Urinary bladder (tissue), 4 donors: ENCODE measurements at places on chromosomes 7 and 10. TPM values are rescaled to one million over a fixed set of nuclear protein-coding genes. Genes with fewer than 3 reads are reported as not detected.

Gene KDM7A
- polyA plus RNA-seq = 5.7 TPM

Gene PPP1R9A
- 3.5 TPM for polyA plus RNA-seq

Gene TFR2
- 0.81 TPM for polyA plus RNA-seq

Gene IQCE
- polyA plus RNA-seq = 8.9 TPM

Gene GCC1
- polyA plus RNA-seq = 10.4 TPM

Gene NODAL
- not detected for polyA plus RNA-seq

Gene TLL2
- 0.22 TPM for polyA plus RNA-seq

Gene FKBP6
- polyA plus RNA-seq = not detected

GRCh38 chr10:67144530-67144929 is 218.7 kb downstream of the LRRTM3 start:
- DNase-seq = no peak

DNA sequence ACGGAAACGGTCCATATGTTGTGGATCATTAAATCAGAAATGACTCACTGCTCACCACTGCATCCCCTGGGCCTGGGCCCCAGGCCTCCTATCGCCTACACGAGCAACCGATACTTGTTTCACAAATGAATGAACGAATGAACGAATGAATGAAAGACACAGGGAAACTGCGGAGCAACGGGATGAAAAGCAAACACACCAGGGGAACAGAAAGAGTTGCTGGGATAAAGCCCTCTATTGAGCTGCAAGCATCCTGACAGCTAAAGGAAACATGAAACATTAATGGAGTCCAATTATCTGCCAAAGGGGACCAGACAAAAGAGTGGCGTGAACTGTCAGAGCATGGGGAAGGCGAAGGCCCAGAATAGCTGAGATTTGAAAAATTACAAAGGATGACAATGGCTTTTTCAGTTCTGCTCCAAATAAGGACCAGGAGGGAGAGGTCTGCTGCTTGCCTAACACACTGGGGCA is 92.1 kb downstream of the GRB10 start:
- DNase-seq = no peak

GRCh38 chr10:82266438-82266837 is 391.4 kb downstream of the NRG3 start:
- DNase-seq = no peak

- no peak for DNase-seq
Measured at GRCh38 chr7:50330254-50330653, 25.7 kb downstream of the IKZF1 start.

GRCh38 chr7:69849268-69849667 is 251.0 kb downstream of the AUTS2 start:
- DNase-seq = no peak

DNA sequence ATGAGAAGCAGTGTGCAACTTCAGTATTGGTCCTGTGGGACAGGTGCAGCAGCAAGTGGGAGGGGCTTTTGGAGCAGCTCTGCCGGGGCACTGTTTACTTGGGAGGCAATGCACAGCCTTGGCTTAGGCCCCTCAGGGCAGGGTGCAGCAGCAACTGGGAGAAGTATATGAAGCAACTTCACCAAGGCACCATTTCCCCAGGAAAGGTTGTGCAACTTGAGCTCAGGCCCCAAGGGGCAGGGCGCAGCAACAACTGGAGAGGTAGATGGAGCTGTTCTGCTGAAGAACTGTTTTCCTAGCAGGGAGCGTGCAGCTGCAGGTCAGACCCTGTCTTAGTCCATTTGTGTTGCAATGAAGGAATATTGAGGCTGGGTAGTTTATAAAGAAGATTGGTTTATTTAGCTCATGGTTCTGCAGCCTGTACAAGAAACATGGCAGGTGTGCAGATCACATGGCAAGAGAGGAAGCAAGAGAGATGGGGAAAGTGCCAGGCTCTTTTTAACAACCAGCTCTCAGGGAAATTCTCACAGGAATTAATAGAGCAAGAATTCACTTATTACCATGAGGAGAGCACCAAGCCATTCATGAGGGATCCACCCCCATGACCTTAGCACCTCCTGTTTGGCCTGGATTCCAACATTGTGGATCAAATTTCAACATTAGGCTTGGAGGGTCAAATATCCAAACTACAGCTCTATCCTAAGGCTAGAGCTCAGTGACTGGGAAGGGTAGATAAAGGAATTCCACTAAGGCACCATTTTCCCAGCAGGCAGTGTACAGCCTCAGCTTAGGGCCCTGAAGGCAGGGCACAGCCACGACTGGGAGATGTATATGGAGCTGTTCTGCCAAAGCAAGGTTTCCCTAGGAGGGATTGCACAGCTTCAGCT is 10.9 kb downstream of the GPR141 start:
- no peak for DNase-seq

DNA sequence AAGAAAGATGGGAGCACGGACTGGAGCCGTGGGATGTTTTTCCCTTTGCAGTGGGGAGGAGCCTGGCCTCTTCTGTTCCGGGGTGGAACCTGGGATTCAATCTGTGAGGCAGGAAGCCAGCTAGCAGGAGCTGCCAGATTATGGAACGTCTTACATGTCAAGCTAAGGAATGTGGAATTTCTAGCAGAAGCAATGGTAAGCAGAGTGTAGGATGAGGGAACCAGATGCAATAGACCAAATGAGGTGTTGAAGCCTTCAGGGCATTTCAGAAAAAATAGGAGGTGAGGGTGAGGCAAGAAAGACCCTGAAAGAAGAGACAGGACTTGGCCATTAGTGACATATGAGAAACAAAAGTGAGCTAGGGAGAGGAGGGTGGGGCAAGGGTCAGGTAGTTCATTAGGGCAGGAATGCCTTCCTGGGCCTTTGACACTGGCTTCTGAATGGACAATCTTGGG is 105.5 kb downstream of the CHN2 start:
- DNase-seq = no peak

DNA sequence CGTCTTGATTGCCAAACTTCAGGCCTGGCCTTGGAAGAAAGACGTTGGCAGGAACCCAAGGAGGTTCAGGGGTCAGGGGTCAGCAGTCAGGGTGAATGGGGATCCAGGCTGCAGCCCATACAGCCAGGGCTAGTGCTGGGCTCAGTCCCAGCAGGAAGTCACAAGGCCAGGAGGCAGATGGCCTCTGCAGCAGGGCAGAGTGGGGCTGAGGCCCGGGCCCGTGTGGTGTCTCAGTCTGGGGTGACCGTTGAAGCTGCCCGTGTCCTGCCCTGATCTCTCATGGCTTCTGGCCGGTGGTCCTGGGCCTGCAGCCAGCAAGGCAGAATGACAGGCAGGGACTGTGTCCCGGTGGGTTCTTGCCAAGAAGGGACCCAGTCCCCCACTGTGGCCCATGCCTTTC is 26.6 kb upstream of the PURB start:
- DNase-seq = no peak

- DNase-seq = no peak
Measured at GRCh38 chr7:25263337-25263736, 35.1 kb upstream of the NPVF start.

GRCh38 chr7:77903597-77903996 is 105.0 kb downstream of the PHTF2 start:
- DNase-seq = no peak

DNA sequence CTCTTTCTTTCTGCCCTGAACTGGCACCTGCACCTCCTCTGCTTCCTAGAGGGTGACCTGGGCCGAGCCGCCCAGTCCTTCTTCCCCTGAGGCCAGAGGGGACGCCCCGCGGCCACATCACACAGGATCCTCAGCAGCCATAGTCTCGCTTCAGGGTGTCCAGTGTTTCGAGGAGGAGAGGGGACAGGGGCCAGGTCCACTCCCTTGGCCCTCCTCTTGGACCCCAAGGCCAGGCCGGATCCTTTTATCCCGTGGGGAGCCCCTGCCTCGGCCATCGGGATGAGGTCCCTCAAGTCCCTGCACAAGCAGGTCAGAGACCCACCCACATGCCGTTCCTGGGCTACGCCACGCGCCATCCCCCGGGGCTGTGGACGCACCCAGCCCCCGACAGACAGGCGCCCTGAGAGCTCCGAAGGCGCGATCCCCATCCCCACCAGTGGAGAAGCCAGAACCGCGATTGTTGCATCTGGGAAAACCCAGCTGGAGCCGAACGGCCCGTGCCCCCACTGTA is 3.6 kb downstream of the BHLHA15 start:
- no peak for DNase-seq

DNA sequence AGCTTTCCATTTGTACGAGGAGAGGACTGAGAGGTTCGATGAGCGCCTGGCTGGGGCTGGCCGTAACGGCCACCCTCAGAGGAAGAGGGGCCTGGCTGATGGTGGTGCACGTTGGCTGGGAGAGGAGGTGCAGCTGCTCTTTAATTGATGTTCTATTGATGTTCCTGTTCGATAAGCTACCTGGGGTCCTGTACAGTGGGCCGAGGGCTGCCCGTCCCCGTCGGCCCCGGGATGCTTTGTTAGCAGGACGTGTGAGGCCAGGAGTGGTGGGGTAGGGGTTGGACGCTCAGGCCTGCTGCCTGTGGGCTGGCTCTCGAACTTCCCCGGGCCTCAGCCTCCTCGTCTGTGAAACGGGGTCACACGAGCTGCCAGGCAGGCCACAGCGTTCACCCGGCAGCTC is 25.4 kb downstream of the FAM20C start:
- DNase-seq = no peak

DNA sequence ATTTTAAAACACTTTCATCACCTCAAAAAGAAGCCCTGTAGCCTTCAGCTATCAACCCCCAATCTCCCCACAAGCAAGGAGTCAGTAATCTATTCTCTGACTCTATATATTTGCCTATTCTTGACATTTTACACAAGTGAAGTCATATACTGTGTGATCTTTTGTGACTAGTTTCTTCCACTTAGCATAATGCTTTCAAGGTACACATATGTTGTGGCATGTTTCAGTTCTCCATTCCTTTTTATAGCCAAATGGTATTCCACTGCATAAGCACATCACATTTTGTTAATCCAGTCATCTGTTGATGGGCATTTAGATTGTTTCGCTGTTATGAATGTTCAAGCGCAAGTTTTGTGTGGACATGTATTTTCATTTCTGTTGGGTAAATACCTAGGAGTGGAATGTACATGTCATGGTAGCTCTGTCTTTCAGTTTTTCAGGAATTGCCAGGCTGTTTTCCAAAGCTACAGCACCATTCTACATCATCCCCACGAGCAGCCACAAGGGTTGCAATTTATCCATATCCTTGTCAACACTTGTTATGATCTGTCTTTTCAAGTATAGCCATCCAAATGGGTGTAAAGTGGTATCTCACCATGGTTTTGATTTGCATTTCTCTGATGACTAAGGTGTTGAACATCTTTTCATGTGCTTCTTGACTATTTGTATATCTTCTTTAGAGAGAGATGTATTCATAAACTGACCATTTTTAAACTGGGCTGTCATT is 405.6 kb downstream of the KCNMA1 start:
- DNase-seq = no peak

- no peak for DNase-seq
Measured at GRCh38 chr10:98330987-98331386, 63.0 kb upstream of the LOXL4 start.

DNA sequence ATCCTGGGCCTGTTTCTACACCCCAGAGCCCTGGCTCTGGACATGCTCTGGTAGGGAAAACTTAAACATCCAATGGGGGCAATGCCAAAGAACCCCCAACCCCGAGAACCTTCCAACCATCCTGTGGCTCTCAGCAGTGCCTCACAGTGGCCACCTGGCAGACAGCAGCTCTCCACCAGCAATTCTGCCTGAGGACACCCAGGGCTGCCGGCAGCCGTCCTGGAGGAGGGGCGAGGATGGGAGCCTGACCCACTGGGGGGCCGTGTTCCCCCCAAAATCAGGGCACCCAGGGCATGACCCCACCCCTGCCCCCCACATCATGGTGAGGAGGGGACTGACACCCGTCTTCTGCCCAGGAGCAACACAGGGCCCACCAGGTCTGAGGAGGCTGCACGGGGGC is 32.7 kb downstream of the DPYSL4 start:
- no peak for DNase-seq

DNA sequence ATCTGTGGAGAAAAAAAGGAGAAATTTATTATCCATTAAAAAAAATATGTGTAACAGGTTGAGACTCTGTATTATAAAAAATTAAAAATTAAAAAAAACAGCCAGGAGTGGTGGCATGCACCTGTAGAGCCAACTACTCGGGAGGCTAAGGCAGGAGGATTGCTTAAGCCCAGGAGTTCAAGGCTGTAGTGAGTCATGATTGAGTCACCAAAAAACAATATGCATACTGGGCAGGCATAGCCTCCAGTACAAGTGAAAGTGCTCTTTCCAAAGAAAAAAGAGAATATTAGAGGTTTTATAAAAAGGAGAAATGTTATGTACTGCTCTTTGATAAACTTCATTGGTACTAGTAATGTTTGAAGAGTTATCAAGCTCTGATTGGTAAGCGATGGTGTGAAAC is 647.1 kb upstream of the ZWINT start:
- no peak for DNase-seq

GRCh38 chr10:94500063-94500462 is 45.5 kb upstream of the HELLS start:
- no peak for DNase-seq
